ENCODE measurements at places on chromosomes 7 and 10.

DNA sequence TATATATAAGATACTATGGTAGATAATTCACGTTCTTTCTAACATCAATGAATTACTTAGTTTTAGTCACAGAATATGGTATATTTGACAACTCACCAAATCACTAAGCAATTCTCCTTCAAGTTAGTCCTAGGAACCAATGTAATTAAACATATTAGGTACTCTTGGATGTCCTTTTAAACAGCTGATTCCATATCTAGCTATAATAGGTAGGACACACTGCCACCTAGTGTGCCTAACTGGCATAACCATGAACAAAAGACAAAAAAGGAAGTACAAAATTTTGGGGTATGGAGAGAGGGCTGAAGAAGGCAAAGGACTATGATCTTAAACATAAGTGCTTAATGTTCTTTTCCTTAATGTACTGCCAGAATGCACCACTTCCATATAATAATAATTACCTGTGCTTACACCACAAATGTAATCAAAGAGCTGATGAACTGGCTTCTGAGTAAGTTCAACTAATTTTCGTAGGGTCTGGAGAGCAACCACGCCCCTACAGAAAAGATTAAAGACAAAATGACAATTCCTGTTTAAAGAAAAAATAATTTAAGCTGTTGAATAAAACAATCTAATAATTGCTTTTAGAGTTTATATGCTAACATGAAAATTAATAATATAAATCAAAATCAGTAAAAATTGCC, 28.7 kb downstream of the PNPLA8 start:
- DNase-seq = peak; percentile 5

- no peak for DNase-seq
These were observed 83.4 kb downstream of the GLCCI1 start for GRCh38 chr7:8051998-8052397.

DNA sequence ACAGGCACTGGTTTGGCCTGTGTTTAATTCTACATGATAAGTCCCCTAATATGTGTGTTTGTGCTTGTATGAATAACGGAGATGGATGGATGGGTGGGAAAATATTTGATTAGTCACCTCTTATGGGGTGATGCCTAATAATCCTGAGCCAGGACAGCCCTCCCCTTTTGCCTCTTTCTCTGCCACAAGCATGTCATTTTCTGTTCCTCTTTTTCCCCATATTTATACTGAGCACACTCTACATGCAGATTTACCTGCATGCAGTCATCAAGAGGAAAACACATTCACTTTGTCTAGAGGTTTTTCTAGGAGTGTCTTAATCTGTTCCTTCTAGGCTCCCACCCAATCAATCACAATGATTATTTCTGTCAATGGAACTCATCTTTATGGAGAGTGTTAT, 111.6 kb upstream of the TBX20 start:
- no peak for DNase-seq

DNA sequence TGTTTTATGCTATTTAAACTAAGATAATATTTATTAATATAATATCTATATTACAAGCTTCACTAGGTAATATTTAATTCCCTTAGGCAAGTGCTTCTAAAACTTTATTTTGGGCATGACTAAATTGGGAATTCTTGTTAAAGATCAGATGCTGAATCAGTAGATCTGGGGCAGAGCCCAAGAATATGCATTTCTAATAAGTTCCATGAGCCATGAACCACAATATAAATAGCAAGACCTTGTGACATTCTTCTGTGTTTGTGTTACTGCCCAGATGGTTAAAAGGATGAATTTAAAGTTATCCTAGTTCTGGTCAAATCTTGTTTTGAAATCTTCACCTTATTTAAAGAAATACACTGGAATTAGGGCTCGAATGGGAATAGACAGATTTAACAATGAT, 258.4 kb upstream of the CACNA2D1 start:
- DNase-seq = no peak

- DNase-seq = no peak
These were observed 38.2 kb upstream of the JAKMIP3 start for GRCh38 chr10:132027423-132027983.
